ENCODE measurements at places on chromosomes 2 and 18. TPM values are rescaled to one million over a fixed set of nuclear protein-coding genes. Genes with fewer than 3 reads are reported as not detected.

DAPL1 gene
- polyA plus RNA-seq: not detected

ACMSD gene
- not detected for polyA plus RNA-seq

SATB2 gene
- not detected for polyA plus RNA-seq

C1GALT1C1L gene
- polyA plus RNA-seq: not detected

CWC22 gene
- polyA plus RNA-seq: 44.7 TPM

CYP20A1 gene
- 15.3 TPM for polyA plus RNA-seq

LTBP1 gene
- 0.67 TPM for polyA plus RNA-seq

UCN gene
- 1.4 TPM for polyA plus RNA-seq

MSTN gene
- polyA plus RNA-seq: not detected

DTNA gene
- polyA plus RNA-seq: not detected

BMP10 gene
- polyA plus RNA-seq: not detected

PLGLB1 gene
- 0.66 TPM for polyA plus RNA-seq

SEPTIN10 gene
- polyA plus RNA-seq: 0.69 TPM

LRP2 gene
- not detected for polyA plus RNA-seq

PSMA8 gene
- polyA plus RNA-seq: 3.9 TPM

NPAS2 gene
- not detected for polyA plus RNA-seq

DCTN1 gene
- polyA plus RNA-seq: 67.0 TPM

SIGLEC15 gene
- not detected for polyA plus RNA-seq

TOGARAM2 gene
- not detected for polyA plus RNA-seq

RAB27B gene
- polyA plus RNA-seq: 0.36 TPM

CXCR4 gene
- polyA plus RNA-seq: 2,764 TPM

NOP58 gene
- 88.0 TPM for polyA plus RNA-seq

KIF5C gene
- polyA plus RNA-seq: 0.31 TPM

ERMN gene
- 0.56 TPM for polyA plus RNA-seq

DSC3 gene
- not detected for polyA plus RNA-seq

SCG2 gene
- not detected for polyA plus RNA-seq

NRBP1 gene
- polyA plus RNA-seq: 73.5 TPM

SLC19A3 gene
- not detected for polyA plus RNA-seq

TNS1 gene
- 0.17 TPM for polyA plus RNA-seq

ARHGAP25 gene
- polyA plus RNA-seq: 111 TPM

ALPP gene
- not detected for polyA plus RNA-seq

GPR45 gene
- not detected for polyA plus RNA-seq

IL36RN gene
- polyA plus RNA-seq: not detected

EMILIN1 gene
- polyA plus RNA-seq: 0.64 TPM

NYAP2 gene
- polyA plus RNA-seq: not detected

UGT1A4 gene
- polyA plus RNA-seq: not detected

EVX2 gene
- polyA plus RNA-seq: not detected

ASB18 gene
- polyA plus RNA-seq: not detected

RNF149 gene
- polyA plus RNA-seq: 27.1 TPM

SPATA3 gene
- polyA plus RNA-seq: not detected
